ENCODE measurements at places on chromosomes 2 and 18.

- no peak for DNase-seq
Observed at GRCh38 chr2:173681881-173682650, 283.1 kb downstream of the SP3 start.

DNA sequence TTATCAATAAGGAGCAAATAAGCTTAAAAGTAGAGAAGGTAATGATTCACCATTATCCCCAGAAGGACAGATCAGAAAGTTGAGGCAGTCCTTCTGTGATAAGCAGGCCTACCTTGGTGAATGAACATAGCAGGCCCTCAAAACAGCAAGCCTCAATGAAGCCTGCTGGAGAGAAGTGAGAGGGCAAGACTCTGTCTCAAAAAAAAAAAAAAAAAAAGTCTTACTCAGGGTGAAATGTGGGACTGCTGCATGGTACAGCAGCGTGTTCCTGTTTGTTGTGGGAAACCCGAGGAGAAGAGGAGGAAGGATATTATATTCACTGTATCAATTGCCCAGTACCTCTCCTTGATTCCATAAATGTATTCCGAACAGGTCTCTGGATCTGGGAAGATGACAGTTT, 8.7 kb upstream of the HAT1 start:
- DNase-seq, result no peak

DNA sequence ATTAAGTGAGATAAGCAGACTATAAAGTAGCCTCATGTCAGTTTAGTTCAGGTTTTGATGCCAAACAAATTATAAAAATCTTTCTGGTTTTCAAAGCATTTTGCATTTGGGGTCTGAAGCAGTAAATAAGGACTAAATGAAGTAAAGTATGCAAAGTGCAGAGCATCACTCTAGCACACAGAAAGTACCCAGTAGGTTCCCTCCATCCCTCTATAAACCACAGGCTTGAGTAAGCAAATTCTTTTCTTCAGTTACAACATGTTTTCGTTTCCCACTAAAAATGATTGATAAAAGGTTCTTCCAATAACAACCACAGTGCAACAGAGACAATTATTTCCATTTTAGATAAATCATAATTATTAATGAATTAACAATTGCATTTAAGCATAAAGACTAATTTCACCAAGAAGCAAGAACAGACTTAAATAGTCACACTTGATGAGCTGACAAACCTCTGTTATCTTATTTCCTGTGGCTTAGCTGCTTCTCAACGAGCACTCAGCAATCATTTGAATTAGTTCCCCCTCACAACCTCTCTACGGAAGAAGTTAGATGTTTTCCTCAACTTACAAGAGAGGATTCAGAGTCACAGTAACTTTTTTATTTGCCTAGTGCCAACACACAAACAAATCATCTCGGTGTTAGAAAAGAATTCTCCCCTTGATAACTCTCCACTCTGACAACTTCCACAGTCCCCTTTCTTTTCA, 249.8 kb downstream of the NBAS start:
- DNase-seq, result no peak

GRCh38 chr2:63049211-63049969, 1.2 kb upstream of the OTX1 start:
- no peak for DNase-seq

- DNase-seq, result no peak
Observed at GRCh38 chr18:32888306-32888705, 115.5 kb upstream of the KLHL14 start.

DNA sequence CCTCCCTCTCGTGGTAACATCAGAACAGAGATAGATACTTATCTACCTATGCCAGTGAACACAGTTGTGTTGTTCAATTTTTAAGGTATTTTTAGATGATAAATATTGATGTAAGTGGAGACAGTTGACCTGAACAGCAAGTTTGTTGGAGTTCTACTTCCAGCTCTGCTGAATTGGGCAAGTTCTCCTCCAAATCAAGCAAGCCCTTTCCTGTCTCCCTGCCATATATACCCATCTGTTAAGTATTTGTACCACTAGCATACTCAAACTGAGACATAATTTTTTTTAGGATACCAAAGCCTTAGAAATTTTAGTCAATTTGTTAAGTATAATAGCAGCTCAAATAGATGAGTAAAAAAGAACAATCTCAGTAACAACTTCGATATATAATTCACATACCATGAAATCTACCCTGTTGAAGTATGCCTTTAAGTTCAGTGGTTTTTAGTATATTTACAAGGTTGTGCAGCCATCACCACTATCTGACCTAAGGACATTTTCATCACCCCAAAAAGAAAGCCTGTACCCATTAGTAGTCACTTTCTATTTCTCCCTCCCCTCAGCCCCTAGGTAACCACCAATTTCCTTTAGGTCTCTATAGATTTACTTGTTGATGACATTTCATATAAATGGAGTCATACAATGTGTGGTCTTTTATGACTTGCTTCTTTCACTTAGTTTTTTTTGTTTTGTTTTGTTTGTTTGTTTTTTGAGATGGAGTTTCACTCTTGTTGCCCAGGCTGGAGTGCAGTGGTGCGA, 61.8 kb downstream of the COX7A2L start:
- DNase-seq, result no peak

DNA sequence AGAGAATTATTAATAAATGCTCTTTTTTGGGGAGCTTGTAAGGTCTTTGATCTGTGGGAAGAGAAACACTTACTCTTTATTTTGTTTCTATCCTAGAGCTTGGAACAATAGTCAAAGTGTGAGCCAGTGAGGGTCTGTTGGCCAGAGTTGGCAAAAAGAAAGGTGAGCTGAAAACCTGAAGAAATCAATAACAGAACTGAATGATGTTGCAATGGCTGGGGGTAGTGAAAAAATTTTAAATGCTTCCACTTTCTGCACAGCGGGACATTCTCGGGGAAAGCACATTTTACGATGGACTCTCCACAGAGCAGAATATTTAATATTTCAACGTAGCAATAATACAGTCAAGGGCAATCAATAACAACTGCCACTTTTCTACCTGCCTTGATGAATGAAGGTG, 78.9 kb downstream of the SKA1 start:
- no peak for DNase-seq

DNA sequence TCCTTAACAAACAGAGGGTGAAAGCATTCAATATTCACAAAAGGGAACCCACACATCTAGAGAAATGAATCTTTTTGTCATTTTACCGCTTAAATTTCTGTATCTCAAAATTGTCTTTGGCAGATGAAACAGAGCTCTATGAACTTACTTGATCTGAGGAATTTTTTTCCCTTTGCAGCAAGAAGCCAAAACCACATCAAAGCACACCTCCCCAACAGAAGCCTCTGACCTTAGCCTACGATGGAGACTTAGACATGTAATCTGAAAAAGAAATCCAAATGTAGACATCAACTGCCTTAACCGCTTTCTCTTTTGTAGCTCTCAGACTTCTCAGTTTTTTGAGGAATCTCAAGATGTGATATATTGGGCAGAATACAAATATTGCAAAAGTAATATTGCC, 287.9 kb upstream of the HNMT start:
- no peak for DNase-seq

DNA sequence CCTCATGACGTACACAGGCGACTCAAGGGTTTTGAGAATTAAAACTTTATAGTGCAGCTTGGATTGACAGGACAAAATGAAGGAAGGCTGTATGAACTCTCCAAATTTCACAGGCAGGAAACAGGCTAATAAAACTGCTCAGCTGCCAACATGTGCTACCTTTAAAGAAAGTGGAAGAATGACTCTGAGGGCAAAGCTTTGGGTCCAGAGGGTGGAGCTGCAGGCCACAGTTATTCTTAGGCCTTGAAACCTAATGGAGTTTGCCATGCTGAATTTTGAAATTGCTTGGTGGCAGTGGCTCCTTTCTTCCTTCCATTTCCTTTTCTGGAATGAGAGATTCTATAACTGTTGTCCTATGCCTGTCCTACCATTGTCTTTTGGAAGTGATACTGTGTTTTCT, 34.8 kb downstream of the HAT1 start:
- no peak for DNase-seq

- DNase-seq, result no peak
Observed at GRCh38 chr2:60832621-60833020, 48.8 kb upstream of the REL start.

GRCh38 chr2:105116348-105116747, 78.5 kb downstream of the MRPS9 start:
- DNase-seq, result no peak

GRCh38 chr18:8868779-8869415, 163.5 kb downstream of the MTCL1 start:
- DNase-seq, result no peak

- DNase-seq, result no peak
Observed at GRCh38 chr2:112161431-112162145, 23.4 kb downstream of the FBLN7 start.

GRCh38 chr2:39981883-39982311, 202.8 kb upstream of the THUMPD2 start:
- DNase-seq, result no peak

DNA sequence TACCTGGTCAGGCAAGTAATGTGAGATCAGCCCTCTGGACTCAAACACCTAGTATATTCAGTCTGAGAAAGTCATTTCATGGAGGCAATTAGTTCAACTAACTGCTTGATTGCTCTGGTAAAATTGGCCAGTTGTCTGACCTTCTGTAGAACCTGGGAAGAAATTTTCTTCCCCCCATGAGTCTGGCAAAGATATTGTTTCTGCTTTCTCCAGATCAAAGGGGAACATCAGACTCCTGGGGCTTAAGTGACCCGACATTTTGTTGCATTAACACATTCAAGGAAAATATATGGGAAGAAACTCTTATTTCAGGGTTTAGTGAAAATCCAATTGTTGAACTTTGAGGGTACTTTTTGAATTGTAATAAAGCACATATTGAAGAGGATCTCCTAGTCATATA, 375.1 kb downstream of the SUCLG1 start:
- DNase-seq, result no peak

GRCh38 chr18:63312019-63312409, 7.6 kb downstream of the BCL2 start:
- DNase-seq, result no peak

- DNase-seq, result no peak
Observed at GRCh38 chr2:86566158-86566820, 3.0 kb upstream of the CHMP3 start.

- DNase-seq, result no peak
Observed at GRCh38 chr2:101041413-101041812, 39.3 kb downstream of the RPL31 start.

- DNase-seq, result no peak
Observed at GRCh38 chr2:7825591-7826312, 856.1 kb upstream of the ID2 start.

- no peak for DNase-seq
Observed at GRCh38 chr18:61957801-61958516, 65.2 kb upstream of the RNF152 start.

- peak; percentile 6 for DNase-seq
Observed at GRCh38 chr2:157830696-157831570, 45.2 kb downstream of the ACVR1 start.

- peak; percentile 53 for DNase-seq
Observed at GRCh38 chr2:36356298-36356989, 866 bp downstream of the CRIM1 start.

- no peak for DNase-seq
Observed at GRCh38 chr2:46170611-46171350, 126.4 kb upstream of the EPAS1 start.

GRCh38 chr2:86283411-86284030, 53.9 kb downstream of the REEP1 start:
- DNase-seq, result no peak

DNA sequence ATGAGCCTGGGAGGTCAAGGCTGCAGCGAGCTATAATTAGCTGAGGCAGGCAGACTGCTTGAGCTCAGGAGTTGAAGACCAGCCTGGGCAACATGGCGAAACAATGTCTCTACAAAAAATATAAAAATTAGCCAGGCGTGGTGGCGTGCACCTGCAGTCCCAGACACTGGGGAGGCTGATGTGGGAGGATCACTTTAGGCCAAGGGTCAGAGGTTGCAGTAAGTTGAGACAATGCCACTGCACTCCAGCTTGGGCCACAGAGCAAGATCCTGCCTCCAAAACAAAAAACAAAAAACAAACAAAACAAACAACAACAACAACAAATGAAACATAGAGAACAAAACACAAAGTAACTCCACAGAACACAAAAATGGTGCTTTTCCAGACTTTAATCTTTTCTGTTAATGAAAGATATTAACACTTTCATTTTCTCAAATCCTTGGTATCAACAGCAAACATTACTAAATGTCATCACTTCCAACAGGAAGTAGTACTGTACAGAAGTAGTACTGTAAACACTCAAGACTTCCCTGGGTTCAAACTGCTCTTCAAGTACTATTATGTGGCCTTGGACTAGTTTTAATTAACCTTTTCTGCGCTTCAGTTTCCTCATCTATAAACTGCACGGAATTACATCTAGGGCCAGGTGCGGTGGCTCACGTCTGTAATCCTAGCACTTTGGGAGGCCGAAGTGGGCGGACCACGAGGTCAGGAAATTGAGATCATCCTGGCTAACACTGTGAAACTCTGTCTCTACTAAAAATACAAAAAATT, 27.9 kb downstream of the PUM2 start:
- DNase-seq, result no peak

- DNase-seq, result no peak
Observed at GRCh38 chr2:162518894-162519293, 175.0 kb downstream of the GCA start.

DNA sequence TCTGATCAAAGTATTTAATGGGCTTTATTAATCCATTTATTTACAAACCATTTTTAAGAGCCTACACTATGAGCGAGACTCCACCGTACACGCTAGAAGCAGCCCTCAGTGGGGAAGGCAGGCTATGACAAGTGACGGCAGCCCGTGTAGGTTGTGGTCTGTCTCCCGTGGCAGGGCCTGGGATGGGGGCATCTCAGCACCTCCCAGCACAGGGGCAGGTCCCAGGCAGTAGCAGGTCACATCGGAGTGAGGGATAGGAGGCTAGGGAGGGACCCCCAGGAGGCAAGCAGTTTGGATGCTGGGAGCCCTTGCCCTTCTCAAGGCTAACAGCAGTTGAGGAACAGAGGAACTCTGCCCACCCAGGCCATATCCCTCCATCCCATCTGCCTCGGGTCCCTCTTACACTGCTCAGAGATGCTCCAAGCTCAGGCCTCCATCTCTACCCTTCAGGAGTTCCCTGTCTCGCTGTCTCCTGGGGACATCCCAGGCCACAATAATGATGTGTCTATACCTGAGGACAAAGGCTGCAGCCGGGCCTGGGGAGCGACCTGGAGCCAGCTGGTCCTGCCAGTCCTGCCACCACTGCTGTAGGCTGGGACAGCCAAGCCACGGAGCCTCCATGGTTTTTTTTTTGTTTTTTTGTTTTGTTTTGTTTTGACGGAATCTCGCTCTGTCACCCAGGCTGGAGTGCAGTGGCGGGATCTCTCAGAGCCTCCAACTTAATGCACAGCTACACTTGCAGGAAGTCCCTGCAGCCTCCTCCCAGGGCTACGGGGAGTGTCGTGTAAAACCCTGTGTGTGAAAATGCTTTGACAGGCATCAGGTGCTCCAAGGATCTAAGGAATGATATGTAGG, 92.0 kb downstream of the NDUFA10 start:
- no peak for DNase-seq

GRCh38 chr2:160167089-160167740, 32.9 kb downstream of the ITGB6 start:
- DNase-seq, result no peak

DNA sequence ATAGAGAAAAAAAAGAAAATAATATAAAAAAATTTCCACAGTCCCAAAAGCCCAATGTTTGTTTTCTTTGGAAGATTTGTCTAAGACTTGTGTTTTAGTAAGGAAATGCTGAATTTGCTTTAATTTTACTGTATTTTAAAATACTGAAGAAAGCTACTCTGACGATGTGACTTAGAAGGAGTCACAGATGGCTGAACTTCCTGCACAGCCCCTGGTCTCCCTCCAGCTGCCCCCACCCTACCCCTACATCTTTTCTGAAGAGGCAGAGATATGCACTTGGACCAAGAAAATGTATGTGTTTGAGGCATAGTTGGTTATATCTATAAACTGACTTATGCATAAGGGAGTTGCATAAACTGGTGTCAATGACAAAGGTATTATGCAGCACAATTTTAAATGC, 172.3 kb downstream of the CDH2 start:
- DNase-seq, result no peak

Measured in nucleus accumbens (tissue), 56 donors.